ENCODE measurements at places on chromosomes 5 and 9.
A peak's percentile ranks its signal among the peaks of the same experiment; 100 is the strongest.

DNA sequence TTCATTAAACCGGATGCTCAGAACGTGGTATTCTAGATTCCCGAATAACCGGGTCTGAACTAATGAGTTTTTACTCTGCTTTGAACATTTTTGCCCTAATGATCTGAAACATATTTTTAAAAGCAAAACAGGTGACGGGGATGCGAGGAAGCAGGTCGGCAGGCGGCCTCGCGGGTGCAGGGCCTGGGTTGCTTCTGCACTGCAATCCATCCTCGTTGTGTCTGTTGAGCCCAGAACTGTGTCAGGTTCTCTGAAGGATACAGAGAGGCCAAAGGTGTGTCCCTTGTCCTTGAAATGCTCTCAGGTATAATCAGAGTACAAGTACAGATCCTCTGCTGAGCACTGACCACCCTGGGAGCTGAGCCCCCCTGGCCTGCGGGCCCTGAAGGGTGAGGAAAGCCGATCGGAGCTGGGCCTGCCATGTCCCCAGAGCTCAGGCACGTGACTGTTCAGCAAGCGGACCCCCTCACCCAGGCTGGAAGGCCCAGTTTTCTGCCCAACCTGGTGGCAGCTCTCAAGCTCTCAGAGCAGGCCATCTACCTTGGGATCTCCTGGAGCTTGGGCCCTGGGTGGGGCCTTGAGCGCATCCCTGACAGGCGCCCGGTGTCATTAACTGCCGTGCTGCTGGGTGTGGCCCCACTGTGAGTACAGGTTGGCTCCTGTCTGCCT, 151.8 kb downstream of the OLFM1 start:
- no peak for DNase-seq

DNA sequence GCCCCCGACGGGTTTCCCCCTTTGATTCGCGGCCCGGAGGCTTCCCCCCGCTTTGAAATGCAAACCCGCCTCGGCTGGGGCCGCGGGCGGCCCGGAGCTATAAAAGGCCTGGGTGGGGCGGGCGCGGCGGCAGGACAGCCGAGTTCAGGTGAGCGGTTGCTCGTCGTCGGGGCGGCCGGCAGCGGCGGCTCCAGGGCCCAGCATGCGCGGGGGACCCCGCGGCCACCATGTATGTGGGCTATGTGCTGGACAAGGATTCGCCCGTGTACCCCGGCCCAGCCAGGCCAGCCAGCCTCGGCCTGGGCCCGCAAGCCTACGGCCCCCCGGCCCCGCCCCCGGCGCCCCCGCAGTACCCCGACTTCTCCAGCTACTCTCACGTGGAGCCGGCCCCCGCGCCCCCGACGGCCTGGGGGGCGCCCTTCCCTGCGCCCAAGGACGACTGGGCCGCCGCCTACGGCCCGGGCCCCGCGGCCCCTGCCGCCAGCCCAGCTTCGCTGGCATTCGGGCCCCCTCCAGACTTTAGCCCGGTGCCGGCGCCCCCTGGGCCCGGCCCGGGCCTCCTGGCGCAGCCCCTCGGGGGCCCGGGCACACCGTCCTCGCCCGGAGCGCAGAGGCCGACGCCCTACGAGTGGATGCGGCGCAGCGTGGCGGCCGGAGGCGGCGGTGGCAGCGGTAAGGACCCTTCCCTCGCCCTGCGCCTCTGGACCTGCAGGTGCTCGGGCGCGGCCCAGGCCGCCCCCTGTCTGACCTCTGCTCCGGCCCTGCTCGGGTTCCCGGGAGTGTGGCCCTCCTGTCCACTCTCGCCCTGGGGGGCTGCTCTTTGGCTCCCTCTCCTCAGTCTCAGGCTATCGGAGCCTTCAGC, at the start of gene CDX1:
Gene CDX1 (plus strand): TSS at position 129 of the 862 bp plus-strand sequence. CDS start 99 bp downstream, at position 228.
- no peak for DNase-seq

DNA sequence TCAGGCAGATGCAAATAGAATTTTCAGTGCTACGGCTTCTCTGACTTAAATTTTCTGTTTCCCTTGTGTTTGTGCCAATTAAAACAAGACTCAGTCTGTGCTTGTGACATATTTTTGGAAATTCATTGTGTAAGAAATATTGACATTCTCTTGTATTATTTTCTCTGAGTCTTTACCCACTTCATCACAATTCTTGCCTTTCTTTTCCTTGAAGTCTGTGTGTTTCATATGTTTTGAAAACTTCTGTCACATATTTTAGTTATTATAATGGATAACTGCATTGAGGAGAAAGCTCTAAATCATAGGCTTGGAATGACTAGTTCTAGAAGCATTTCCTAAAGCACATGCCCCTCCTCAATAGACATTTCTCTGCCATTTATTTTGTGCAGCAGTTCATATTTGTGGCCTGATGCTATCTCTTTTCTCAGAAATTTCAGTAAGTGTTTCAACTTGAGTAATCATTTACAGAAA, 206.6 kb downstream of the PALM2AKAP2 start:
- DNase-seq, result no peak

- DNase-seq, result peak; percentile 6
These were observed 47.7 kb downstream of the LIX1 start for GRCh38 chr5:97094579-97095317.

GRCh38 chr9:126499911-126500599, 113.7 kb upstream of the LMX1B start:
- no peak for DNase-seq

DNA sequence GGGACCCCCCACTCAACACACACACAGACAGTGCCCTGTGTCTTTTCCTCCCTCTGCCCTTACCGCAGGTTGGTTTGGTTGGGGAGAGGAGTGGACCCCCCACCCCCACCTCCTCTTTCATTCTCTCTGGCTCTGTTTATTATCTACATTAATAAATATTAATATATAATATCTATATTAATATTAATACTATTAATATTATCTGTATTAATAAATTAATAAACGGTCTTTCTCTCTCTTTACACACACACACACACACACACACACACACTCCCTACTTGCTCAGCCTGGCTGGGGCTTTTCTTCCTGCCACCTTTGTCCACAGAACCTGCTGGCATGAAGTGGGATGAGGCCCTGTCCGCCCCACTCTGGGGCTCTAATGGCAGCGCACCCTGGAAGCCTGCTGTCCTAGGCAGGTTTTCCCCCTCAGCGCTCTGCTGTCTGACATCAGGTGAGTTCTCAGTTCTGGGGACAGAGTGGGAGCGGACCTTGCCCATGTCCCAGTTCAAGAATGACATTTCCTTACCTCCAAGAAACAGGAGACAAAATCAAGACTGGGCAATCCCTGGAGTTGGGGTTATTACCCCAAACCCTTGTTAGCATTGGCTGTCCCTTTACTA, 10.5 kb upstream of the SMIM32 start:
- DNase-seq, result no peak

DNA sequence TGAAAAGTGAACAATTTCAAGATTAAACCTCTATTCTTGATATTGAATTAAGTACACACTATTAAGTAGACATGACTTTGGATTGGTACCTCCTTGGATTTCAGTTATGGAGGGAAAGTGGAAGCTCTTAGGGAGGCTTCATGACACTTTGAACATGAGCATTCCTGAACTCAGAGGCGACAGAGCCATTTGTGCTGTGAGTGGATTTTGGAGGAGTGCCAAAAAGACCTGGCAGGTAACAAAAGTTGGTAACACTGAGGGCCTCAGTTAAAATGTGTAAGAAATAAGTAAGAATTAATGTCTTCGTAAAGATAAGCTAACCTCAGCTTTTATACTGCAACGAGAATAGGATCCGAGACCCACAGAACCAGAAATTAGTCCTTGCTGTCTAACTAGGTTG, 356.7 kb downstream of the ARRDC3 start:
- no peak for DNase-seq

DNA sequence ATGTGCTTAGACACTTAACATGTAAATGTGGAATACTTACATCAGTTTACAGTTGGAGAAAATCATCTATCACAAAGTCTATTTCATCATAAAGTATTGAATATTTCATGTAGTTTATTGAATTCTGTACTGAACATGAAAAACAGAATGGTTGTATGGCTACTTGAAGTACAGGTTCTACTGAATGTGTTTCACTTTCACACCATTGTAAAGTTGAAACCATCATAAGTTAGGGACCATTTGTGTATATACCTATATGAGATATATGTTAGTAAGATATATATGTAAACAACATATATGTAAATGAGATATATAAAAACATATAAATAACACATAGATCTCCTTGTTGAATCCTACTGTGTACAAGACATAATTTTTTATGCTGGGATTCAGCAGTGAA, 63.0 kb upstream of the TAF11L2 start:
- DNase-seq, result no peak

DNA sequence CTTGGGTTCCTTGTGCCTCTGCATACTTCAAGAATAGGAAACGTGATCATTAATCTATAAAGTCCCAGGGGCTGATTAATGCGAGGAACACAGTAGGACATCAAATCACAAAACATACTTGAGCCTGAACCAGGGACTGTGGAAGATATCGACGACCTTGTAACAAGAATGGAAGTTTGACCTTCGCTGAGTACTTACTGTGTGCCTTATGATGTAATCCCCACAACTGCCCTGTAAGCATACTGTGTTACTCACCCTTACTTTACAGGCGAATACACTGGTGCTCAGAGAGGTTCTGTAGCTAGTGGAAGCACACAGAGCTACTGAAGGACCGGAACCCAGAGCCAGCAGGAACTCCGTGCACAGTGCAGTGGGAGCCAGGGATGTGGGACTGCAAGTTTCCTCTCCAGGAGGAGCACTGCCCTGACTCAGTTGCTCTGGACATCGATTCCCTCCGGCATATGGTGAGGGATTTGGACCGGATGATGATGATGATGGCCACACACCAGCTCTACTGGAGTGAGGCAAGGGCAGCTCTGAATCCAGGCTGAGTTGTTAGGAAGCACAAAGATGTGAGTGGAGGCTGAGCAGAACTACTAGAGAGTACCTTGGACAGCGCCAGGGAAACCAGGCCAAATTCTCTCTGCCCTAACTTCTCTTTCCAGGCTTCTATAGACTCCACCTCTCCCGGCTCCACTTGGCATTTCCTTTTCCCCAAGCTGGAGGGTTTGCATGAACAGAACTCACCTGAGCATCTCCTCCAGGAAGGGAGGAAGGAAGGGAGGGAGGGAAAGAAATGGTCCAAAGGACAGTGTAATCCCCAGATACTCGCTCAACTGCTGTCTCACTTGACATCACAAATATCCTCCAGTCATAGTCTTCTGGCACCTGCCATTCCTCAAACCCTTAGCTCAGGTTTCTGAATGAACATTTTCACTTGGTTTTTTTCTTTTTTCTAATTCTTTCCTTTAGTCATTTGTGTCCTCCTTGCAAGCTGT, 1.5 kb upstream of the GABBR2 start:
- no peak for DNase-seq

Data from activated CD4-positive, alpha-beta T cell treated with anti-CD3 and anti-CD28 coated beads, Interleukin-2, amount 50 U/mL, for 24 hours (primary cell).